T follicular helper cell (primary cell): ENCODE measurements at places on chromosomes 5 and 9.

DNA sequence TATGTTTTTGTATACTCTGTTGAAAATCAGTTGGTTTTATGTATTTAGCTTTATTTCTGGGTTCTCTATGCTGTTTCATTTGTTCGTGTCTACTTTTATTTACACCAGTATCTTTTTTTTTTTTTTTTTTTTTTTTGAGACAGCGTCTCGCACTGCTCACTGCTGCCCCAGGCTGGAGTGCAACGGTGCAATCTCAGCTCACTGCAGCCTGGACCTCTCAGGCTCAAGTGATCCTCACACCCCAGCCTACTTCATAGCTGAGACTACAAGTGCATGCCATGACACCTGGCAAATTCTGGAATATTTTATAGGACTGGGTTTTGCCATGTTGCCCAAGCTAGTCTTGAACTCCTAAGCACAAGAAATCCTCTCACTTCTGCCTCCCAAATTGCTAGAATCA lies 869.4 kb upstream of the CDH6 start:
- DNase-seq: no peak

GRCh38 chr9:135989722-135990467 lies 28.7 kb upstream of the UBAC1 start:
- no peak for DNase-seq

GRCh38 chr9:98556511-98556910 lies 152.2 kb downstream of the GABBR2 start:
- DNase-seq: no peak

GRCh38 chr5:150505041-150505511 lies 2.9 kb upstream of the NDST1 start:
- no peak for DNase-seq

GRCh38 chr5:179974246-179974945 lies 66.7 kb upstream of the TBC1D9B start:
- no peak for DNase-seq

- no peak for DNase-seq
These were observed 22.2 kb downstream of the MROH2B start for GRCh38 chr5:41048986-41049385.

- peak; percentile 6 for DNase-seq
These were observed 121.6 kb downstream of the TLR4 start for GRCh38 chr9:117825609-117826347.

GRCh38 chr5:169911448-169912212 lies 68.7 kb downstream of the INSYN2B start:
- no peak for DNase-seq

DNA sequence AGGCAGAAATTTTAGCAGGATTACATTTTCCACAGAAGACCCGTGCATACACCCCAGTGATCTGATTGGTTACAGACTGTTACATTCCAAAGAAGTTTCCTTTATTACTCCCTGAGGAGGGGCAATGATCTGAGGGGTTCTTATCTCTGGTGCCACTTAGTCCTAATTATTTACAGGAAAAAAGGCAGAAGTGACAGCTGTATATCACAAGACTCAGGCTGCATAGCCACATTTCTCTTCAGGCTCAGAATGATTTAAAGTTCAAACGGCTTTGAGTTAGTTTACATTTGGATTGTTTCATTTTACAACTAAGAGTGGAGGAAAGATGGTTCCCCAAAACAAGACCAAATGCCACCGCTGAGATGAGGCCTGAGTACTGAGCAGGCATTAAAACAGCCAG lies 17.3 kb downstream of the NAIF1 start:
- DNase-seq: no peak

DNA sequence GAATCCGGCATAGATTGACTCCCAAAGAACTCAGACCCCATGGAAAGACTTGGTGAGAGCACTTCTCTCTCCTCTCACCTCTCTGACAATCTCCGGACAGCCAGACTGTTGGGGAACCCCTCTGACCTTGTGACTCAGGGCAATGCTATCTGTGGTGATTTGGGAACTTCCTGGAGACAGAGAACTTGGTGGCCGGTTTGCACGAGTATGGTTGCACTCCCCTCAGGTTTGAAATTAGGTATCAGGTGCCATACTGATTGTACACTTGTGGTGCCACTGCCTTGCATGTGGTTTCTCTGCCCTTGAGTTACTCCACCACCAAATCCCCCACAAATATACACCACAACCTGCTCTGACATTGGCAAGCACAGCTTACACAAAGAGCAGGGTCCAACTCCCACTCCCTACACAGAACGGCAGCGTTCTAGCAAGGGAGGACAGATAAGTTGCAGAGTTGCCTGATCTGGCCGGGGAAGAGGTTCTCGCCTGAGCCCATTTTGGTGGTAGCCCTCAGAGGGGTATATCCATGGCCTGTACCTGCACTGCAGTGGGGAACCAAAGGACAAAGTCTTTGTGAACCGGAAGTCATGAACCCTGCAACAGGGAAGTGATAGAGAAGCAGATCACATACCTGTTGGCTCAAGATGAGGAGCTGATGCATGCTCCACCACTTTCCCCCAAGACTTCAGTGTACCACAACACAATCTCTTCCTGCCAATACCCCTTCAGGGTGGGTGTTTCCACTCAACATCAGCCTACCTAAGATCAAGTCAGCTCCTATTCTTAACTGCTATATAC lies 255.1 kb downstream of the MCTP1 start:
- DNase-seq: no peak

- no peak for DNase-seq
These were observed 542.3 kb downstream of the PDE4D start for GRCh38 chr5:59351076-59351794.

DNA sequence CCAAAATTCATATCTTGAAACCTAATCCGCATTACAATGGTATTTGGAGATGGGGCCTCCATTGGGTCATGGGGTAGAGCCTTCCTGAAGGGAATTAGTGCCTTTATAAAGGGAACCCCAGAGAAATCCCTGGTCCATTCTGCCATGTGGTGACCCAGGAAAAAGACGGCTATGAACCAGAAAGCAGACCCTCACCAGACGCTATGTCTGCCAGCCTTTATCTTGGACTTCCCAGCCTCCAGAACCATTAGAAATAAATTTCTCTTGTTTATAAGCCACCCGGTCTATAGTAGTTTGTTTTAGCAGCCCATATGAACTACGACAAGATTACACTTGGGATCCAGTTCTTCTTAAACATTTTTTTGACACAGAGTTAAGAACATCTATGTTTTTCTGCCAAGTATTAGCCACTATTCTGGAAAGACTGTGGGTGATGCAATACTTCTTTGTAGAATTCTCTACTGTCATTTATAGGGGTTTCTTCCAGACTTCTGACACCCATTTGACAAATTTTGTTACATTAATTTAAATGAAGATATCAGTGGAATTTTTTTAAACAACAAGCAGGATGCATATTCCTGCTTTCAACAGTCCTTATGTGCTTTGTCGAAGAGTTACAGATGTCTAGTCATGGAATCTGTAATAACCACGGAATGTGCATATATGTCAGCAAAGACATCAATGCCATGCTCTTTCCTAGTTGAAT lies 572.4 kb downstream of the NR2F1-AS1 start:
- DNase-seq: no peak

GRCh38 chr9:121821326-121821725 lies 169.9 kb downstream of the DAB2IP start:
- DNase-seq: no peak
